Activated naive CD8-positive, alpha-beta T cell treated with anti-CD3 and anti-CD28 coated beads, Interleukin-2, amount 10 ng/mL, durations not matched to agents 7 days and 5 days (primary cell): ENCODE measurements at places on chromosomes 5 and 9.

DNA sequence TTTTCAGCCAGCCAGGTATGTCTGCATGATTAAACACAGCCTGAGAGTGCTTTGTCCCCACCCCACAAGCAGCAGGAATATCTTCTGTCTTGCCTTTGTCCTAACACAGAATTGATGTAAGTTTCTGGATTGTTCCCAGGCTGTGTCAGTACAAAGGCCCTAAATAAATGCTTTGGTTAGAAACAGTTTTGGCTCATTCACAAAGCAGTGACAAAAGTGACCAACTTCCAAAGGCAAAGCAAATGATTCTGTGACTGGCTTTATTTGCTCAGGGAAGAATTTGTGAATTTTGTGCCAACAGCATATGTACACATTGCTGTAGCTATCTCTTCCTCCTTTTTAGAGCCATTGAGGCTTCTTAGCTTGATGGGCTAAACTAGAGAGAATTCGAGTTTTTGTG, 133.7 kb downstream of the PLPPR1 start:
- H3K27me3 ChIP-seq = peaks cover 2% of the 10 kb centered on the region
- no peaks in the 10 kb centered on the region for H3K36me3 ChIP-seq
- no peaks in the 10 kb centered on the region for H3K4me1 ChIP-seq
- no peak for DNase-seq

DNA sequence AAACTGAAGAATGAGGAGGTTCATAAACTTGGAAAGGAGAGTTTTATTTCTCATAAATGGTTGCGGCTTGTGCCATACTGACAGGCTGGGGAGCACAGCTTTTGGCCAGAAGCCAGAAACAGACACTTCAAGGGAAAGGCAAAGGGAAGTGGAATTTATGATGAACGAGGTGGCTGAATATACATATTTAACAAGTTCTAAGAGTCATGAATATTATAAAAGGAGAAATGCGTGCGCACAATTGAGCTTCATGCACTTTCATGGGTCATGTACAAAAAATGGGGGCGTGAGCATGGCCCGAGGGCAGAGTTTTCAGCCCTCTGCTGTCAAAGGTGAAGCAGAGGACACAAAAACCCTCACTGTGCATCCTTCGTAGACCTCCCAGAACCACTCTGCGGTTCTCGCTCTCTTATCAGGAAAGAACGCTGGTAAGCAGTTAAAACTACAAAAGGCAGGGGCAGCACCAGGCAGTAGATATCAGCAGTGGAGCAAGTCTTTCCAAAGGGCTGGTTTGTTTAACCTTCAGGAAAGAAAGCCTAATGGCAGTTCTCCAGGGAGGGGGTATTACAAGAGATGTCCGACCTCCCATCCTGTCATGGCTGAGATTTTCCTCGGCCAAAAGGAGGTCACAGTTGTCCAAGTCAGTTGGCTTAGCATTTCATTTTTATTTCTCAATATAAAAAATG, 29.0 kb downstream of the AUH start:
- no peak for DNase-seq
- no peaks in the 10 kb centered on the region for H3K27me3 ChIP-seq
- peaks cover 34% of the 10 kb centered on the region for H3K36me3 ChIP-seq
- no peak overlapping the region for H3K27ac ChIP-seq

DNA sequence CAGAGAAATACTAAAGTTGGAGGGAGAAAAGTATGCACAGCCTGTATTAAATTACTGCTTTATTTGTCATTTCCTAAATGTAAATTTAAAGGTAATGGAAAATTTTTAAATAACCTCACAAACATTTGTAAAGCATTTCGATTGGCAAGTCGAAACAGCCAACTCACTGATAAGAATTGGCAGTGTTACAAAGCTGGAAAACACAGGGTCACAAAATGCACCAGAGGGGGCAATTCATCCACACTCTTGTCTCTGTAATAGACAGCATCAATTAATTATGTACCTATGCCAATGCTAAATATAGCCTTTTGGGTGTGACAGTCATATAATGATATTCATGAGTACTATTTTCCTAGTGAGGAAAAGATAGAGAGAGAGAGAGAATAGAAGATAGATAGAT, 140.6 kb upstream of the PRLR start:
- DNase-seq = no peak
- H3K27me3 ChIP-seq = peaks cover 6% of the 10 kb centered on the region
- H3K4me1 ChIP-seq = no peaks in the 10 kb centered on the region
- H3K4me3 ChIP-seq = no peak overlapping the region
- H3K27ac ChIP-seq = no peak overlapping the region

- H3K4me1 ChIP-seq = no peaks in the 10 kb centered on the region
- H3K27me3 ChIP-seq = peaks cover 7% of the 10 kb centered on the region
Observed at GRCh38 chr5:36537724-36538123, 68.7 kb upstream of the SLC1A3 start.

DNA sequence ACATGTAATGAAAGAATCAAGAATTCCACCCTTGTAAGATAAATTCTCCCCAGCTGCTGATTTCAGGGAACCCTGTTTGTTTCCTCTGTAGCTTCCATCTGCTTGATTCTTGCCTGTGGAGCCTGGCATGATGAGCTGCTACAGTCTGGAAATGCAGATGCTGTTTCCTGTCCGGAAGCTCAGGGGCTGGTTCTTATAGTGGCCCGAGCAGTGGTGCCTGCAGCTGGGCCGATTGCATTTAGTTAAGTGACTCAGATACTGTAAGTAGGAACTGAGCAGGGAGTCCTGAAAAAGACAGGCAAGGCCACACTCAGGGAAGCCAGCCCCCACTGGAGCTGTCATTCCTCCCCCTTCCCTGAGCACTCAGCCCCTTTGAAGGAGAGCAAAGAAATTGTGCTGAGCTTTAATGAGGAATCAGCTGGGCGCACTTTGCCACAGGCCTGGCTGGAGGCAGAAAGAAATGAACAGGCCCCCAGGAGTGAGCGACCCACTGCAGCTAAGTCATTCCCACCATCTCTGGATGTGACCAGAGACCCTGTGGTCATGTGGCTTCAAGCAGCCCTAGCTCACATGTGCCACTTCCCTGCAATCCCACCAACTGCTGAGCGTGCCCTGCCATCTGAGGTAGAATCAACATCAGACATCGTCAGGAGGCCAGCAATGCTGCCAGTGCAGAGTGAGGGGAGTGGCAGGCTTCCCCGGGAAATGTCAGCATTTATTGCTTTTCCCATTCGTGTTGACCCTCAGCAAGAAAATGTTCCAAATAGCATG, 206.0 kb upstream of the WWC1 start:
- DNase-seq = no peak
- H3K27me3 ChIP-seq = no peaks in the 10 kb centered on the region
- no peak overlapping the region for H3K27ac ChIP-seq
- no peaks in the 10 kb centered on the region for H3K36me3 ChIP-seq
- no peak overlapping the region for H3K4me3 ChIP-seq

- DNase-seq = no peak
- H3K27me3 ChIP-seq = no peaks in the 10 kb centered on the region
- peaks cover 3% of the 10 kb centered on the region for H3K4me1 ChIP-seq
- no peak overlapping the region for H3K27ac ChIP-seq
- H3K36me3 ChIP-seq = no peaks in the 10 kb centered on the region
Observed at GRCh38 chr5:54217826-54218503, 92.4 kb downstream of the ARL15 start.

DNA sequence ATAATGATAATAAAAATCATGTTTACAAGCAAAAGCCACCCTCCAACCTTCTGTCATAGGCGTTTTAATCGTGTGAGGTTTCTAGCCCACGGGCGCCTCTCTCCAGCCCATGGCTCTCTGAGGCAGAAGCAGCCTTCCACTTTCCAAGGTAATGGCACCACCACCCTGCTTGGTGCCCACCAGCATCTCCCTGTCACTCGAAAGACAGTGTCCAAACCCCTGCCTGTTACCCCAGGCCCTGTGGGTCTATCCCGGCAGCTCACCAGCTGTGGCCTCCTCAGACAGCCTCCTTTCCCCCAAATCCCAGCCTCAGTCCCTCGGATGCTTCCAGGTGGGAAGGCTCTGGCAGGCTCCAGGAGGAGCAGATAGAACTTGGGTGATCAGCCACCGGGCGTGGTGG, 123.8 kb upstream of the LPCAT1 start:
- H3K27ac ChIP-seq = no peak overlapping the region
- H3K27me3 ChIP-seq = peaks cover 49% of the 10 kb centered on the region
- DNase-seq = no peak

DNA sequence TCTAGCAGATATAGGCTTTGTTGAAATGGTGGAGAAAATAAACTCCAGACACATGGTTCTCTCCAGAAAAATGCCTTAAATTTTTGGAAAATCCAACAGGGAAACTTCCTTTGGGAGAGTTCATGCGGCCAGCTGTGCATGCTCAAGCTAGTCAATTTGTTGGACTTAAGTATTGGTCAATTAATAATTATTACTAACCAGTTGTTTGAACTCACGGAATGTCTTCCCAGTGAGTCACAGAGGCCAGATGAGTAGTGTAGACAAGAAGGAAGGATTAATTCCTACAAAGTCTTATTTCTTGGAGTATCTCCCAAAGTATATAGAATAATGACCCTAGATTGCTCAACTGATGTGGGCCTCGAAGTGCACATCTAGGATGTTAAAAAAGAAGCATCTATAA, 103.6 kb downstream of the MACIR start:
- DNase-seq = no peak
- no peak overlapping the region for H3K4me3 ChIP-seq
- H3K27me3 ChIP-seq = no peaks in the 10 kb centered on the region
- H3K27ac ChIP-seq = no peak overlapping the region
- H3K4me1 ChIP-seq = no peaks in the 10 kb centered on the region

DNA sequence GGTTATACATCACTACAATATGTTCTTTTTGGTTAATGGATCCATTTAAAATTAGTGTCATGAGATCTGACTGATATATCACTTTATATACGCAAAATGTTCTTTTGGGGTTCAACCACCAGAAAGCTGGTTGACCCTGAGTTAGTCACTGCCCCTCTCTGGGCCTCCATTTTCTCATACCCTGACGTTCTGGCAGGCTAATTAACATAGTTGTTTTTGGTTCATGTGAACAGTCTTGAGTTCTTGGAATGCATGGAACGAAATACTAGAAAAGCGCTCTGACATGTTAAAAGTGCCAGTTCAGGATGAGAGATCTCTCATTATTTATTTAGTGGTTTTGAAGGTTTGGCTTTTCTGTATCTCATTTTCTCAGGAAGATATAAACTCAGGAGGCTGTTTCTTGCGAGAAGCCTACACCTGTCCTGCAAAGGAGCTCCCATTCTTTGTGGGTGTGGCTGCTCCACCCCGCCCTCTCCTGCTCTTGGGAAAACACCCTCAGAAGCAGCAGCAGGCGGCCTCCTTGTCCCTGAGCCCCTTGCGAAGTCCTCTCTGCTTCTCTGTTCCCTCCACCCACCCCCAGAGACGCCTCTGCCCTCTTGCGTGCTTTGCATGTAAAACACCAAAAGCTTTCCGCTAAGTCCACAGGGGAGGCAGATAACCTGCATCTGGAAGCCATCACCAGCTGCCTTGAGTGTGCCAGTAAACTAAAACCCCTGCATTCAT, 302.4 kb upstream of the PANK3 start:
- DNase-seq = no peak
- no peaks in the 10 kb centered on the region for H3K36me3 ChIP-seq
- no peaks in the 10 kb centered on the region for H3K4me1 ChIP-seq
- peaks cover 9% of the 10 kb centered on the region for H3K27me3 ChIP-seq
- H3K4me3 ChIP-seq = no peak overlapping the region

GRCh38 chr5:2166979-2167377, 284.3 kb upstream of the IRX4 start:
- H3K36me3 ChIP-seq = no peaks in the 10 kb centered on the region
- H3K27me3 ChIP-seq = peaks cover 2% of the 10 kb centered on the region
- H3K4me1 ChIP-seq = no peaks in the 10 kb centered on the region
- no peak overlapping the region for H3K4me3 ChIP-seq

- H3K36me3 ChIP-seq = no peaks in the 10 kb centered on the region
- no peak overlapping the region for H3K4me3 ChIP-seq
- no peak overlapping the region for H3K27ac ChIP-seq
- no peak for DNase-seq
Observed at GRCh38 chr5:4881366-4882002, 258.6 kb upstream of the ADAMTS16 start.

DNA sequence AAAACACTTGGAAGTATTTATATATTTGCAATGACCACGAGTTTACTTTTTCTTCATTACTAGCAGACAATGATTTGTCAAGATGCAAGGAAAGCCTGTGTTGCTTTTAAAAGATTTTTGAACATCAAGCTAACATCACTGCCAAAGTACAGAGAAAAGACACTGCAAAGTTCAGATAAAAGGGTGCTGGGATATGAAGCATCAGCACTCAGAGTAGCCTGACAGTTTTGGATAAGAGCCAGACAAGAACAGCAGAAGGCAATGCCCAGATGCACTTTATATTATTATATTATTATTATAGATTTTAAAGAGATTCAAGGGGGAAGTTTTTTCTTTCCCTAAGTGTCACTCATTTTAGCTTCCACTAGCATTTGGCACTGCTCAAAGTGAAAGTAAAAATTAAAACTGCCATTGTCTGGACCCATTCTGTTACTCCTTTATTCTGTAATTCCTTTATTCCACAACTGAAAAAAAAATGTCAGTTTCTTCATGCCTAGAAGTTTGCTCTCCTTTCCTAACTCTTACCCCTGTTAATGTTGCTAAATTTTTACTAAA, 240.6 kb downstream of the EFNA5 start:
- no peak for DNase-seq
- H3K4me3 ChIP-seq = no peak overlapping the region
- peaks cover 2% of the 10 kb centered on the region for H3K4me1 ChIP-seq
- H3K27ac ChIP-seq = no peak overlapping the region
- peaks cover 15% of the 10 kb centered on the region for H3K27me3 ChIP-seq

DNA sequence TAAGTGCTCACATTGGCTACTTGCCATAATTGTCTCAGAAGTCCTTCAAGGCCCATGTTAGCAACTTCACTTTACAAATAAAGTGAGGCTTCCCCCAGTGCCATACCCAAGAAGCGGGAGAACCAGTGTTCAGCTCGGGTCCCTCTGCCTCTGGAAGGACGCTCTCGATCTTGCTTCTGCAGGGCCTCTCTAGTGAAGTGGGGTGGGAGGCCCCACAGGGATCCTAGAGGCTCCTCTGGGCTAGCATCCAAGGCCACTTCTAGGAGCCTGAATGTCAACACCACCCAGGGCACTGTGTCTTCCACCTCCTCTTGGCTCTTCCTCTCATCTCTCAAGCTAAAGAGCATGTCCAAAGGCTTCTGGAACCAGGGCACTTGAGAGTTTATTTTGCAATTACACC, 282.5 kb downstream of the GADD45G start:
- H3K36me3 ChIP-seq = no peaks in the 10 kb centered on the region
- H3K4me1 ChIP-seq = no peaks in the 10 kb centered on the region
- no peak for DNase-seq
- H3K4me3 ChIP-seq = no peak overlapping the region

DNA sequence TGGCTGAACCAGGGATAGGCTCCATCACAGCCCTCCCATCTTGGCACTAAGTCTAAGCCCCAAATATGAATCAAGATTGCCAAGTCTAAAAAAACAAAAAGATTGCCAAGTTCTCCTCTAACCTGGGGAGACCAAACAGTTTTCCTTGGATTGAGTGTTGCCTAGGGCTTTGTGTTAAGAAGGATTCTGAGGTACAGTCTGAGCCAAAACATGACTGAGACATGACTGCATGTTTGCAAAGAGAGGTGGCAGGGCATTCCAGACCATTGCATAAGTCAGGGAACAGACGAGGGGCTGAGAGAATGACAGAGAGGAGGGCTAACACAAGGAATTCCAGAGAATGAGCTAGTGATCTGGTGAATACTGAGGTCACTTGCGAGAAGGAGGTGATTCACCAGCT, 11.4 kb downstream of the LAMC3 start:
- no peaks in the 10 kb centered on the region for H3K36me3 ChIP-seq
- DNase-seq = no peak
- no peak overlapping the region for H3K4me3 ChIP-seq
